ENCODE measurements at places on chromosomes 5 and 9.
A peak's percentile ranks its signal among the peaks of the same experiment; 100 is the strongest.

- peak; percentile 3 for DNase-seq
Observed at GRCh38 chr5:23820765-23821471, 313.5 kb downstream of the PRDM9 start.

DNA sequence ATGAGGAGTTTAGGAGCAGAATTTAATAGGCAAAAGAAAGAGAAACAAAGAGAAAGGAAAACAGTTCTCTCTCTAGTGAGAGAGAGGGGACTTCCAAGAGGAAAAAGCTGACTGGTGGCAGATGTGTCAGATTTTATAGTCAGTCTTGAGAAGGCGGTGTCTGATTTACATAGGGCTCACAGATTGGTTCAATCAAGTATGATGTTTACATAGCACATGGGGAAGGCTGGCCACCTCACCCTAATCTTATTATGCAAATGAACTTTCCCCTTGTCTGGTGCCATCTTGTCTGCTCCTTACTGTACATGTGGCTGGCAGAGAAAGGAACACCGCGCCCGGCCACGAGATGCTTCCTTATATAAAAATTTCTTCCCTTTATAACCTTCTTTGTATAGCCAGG is 24.7 kb downstream of the UNC13B start:
- no peak for DNase-seq

- no peak for DNase-seq
Observed at GRCh38 chr9:126844085-126844484, 16.4 kb upstream of the ZBTB34 start.

DNA sequence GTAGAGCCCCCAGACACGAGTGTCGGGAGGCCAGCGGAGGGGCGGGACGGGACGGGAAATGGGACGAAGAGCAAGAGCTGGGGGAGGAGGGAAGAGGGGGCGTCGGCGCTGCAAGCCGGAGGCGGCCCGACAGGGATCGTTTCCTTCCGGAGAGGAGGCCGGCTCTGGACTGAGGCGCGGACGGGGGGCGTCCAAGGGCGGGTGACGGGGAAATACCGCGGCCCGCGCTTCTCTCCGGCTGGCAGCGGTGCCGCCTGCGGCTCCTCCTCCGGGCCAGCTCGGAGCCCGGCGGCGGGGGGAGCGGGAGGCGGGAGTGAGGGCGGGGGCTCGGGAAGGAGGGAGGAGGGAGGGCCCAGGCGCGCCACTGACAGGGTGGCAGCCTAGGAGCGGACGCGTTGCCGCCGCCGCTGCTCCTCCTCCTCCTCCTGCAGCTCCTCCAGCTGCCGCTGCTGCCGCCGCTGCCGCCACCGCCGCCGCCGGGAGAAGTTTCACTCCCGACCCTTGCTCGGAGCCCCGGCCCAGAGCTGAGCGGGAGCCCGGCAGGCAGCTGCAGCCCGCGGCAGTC is at the start of gene CHSY3:
TSS of gene CHSY3 (plus strand) at position 364 of the 565 bp plus-strand sequence.
- DNase-seq = peak; percentile 52

- DNase-seq = no peak
Observed at GRCh38 chr5:131795228-131795627, 1.6 kb downstream of the FNIP1 start.

DNA sequence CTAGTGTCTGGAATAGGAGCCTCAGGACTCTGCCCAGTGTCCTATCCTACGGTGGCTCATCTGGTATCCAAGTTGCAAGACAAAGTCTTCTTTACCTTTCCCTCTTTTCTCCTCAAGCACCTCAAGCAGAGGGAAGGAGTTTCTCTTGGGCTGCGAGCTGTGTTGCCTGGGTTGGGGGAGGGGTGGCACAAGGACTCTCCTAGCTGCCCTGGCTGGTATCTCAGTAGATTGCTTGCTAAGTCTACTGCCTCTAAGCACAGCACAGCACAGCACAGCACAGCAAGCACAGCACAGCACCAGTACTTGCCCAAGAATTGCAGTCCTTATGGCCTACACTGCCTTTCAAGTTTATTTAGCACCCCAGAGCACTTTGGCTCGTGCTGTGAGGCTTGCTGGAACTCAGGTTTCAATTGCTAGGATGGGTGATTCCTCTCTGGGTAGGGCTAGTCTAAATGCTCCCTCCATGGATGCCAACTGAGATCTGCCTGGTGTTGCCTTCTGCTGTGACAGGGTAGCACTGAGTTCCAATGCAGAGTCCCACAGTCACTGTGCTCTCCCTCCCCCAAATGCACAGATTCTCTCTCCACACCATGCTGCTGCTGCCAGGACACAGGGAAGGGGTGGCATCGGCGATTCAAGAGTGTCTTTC is 213.1 kb upstream of the POU5F2 start:
- no peak for DNase-seq

DNA sequence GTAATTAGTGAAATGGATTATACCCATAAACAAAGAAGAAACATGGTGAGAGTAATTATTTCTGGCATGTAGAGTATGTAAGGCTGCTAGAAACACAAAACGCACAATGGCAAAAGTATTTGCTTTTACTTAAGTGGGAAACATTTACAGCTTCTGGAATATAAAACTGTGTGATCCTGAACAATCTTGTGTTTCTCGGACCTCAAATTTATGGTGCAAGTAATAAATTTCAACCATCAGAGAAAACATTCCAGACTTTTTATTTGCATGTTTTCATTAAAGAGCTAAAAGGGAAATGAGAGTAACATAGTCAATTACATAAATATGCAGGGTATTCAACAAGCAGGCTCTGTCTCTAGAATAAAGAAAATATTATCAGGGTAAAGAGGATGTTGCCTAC is 17.2 kb upstream of the PRR16 start:
- no peak for DNase-seq

- no peak for DNase-seq
Observed at GRCh38 chr5:136781464-136781863, 416.1 kb upstream of the TRPC7 start.

DNA sequence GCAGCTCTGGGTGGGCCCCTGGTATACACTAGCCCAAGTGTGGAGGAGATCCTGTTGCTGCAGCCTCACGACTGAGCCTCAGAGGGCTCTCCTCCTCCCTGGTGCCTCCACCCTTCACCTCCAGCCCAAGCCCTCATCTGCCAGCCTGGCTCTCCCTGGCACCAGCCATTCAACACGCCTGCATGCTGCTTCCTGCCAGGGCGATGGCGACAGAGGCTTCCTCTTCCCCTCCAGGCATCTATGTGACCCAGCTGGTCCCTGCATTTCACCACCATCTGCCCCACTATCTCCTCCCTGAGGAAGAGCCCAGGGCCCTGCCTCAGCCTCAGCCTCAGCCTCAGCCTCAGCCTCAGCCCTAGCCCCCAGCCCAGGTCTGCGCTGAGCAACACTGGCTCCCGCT is 54.8 kb upstream of the ANGPTL2 start:
- no peak for DNase-seq

DNA sequence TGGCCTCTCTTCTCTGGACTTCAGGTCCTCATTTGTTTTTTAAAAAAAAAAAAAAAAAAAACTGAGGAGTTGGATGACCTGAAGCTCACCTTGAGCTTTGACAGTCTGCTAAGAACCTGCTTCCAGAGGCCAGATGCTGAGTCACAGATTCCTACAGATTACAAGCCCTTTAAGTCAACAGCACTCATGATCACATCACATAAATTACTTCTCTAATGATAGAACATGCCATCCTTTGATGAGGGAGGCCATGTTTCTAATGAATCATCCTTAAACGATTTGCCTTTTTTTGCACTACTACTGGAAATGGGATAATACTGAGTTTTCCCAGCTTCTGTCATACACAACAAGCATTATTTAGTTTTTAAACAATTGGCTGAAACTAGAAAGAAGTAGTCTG is 34.2 kb upstream of the MYOT start:
- DNase-seq = no peak

- DNase-seq = no peak
Observed at GRCh38 chr5:137122558-137122957, 376.6 kb downstream of the SPOCK1 start.

DNA sequence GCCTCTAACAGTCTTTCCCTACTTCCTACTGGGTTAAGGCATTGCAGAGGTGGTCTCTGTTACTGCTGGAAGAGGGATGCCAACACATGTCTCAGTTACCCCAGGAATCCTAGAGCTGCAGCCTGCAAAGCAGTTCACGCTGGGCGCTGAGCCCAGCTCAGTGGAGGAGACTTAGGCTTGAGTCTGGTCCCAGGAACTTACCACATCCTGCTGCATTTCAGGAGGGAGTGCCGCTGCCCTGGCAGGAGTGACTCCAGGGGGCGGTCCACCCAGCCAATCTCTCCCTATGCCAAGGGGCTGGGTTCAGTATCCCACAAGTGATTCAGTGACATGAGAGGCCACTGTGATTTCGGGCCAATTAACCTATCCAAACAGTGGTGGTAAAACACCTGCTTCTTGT is 7.6 kb downstream of the TTC16 start:
- DNase-seq = no peak

GRCh38 chr5:145833631-145834200 is 1.4 kb downstream of the PRELID2 start:
- no peak for DNase-seq

DNA sequence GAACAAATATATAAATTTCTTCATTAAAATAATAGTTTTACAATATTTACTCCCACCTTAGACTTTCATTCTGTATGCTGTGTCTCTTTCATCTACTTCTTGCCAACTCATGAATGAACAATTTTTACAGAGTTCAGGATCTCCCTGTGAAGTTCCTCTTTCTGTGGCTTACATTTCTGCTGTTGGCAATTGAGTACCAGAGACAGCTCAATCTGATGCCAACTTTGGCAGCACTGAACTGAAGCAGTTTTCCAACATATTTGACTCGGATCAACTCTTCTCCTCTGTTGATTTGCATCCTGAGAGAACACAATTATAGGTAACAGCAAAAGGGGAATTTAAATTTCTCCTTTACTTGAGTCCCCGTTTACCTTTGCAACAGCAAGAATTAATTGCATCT is 1262.2 kb downstream of the EFNA5 start:
- no peak for DNase-seq

- DNase-seq = no peak
Observed at GRCh38 chr5:915946-916345, 23.3 kb downstream of the TRIP13 start.

GRCh38 chr9:98755006-98755618 is 41.2 kb downstream of the ANKS6 start:
- DNase-seq = no peak

GRCh38 chr5:160375166-160375565 is 4.7 kb upstream of the C1QTNF2 start:
- DNase-seq = no peak

GRCh38 chr9:95980262-95981125 is 105.0 kb downstream of the ERCC6L2 start:
- DNase-seq = peak; percentile 4

- no peak for DNase-seq
Observed at GRCh38 chr5:30832519-30832918, 361.0 kb upstream of the CDH6 start.

DNA sequence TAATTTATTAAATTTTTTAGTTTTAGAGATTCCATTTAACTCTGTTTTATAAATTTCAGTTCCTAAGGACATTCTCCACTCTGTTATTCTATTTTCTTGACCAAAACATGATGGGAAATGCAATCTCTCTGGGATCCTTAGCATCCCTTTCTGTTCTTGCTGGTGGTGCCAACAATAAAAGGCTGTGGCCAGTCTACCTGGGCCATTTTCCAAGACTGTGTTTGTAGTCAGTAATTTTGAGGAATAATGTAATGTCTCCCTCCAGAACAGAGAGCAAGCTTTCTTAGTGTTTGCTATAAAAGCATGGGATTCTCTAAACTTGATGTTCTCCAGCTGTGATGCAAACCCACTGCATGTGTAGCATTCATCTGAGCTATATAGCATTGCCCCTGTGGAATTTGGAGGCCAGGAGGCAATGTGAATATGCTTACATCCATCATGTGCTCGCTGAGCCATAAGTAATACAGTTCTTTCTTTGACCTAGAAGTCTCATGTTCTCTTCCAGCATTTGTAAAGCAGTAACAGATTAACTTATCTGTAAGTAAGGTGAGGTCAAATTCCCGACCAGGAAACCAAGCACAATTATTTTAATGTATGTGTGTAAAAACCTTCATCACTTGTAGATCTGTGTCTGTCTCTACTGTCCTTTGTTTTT is 211.5 kb upstream of the TAS2R1 start:
- no peak for DNase-seq

DNA sequence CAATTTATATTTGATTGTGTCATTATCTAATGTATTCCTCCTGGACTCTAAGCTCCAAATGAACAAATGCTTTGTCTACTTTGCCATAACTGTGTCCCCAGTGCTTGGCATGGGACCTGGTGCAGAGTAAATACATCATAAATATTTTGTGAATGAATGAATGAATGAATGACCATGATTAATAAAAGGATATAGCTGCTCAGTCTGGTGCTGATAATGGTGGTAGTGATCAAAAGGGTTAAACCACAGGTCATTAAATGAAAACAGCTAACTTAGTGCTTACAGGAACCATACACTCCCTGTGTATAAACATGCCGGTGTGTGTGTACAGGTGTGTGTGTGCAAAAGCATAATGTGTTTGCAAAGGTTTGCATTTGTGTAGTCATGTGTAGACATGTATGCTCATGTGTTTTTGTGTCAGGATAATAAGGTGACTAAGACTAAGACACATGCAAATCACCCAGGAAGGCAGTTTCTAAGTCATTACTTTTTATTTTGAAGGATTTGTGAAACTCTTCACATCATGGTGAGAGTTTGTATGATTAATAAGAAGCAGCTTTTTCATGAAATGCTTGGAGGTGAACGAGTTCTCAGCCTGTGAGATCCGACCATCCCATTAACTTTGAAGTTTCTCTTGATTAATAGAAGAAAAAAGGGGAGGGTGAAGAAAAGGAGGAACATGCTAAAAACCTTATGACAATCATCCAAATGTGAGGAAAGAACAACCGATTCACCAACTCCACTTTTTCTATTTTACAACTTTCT is 24.6 kb downstream of the SPARC start:
- DNase-seq = peak; percentile 24

DNA sequence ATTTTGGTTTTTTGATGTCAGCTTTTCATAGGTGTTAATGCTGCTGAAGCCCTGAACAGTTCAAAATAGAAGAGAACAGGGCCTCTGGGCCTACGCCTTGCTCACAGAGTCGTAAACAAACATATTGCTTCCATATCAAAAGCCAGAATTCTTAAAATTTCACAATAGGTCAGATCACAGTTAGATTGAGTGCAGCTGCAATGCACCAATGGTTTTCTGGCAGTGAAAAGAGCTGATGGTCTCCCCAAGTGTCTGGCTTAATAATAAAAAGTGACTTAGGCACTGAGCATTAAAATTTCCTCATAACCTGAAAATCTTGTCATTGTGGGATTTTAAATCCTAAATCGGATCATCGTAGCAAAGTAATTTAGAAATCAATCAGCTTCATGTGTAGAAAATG is 493.0 kb downstream of the CAAP1 start:
- DNase-seq = no peak

GRCh38 chr9:127707766-127708165 is 978 bp downstream of the CFAP157 start:
- peak; percentile 35 for DNase-seq

All from activated CD4-positive, alpha-beta T cell treated with anti-CD3 and anti-CD28 coated beads, Interleukin-2, amount 50 U/mL, for 16 hours (primary cell).